ENCODE measurements at places on chromosomes 13 and 19. TPM values are rescaled to one million over a fixed set of nuclear protein-coding genes. Genes with fewer than 3 reads are reported as not detected.

GRCh38 chr13:28306325-28306724 is 168.0 kb downstream of the PAN3 start:
- DNase-seq: no peak

DNA sequence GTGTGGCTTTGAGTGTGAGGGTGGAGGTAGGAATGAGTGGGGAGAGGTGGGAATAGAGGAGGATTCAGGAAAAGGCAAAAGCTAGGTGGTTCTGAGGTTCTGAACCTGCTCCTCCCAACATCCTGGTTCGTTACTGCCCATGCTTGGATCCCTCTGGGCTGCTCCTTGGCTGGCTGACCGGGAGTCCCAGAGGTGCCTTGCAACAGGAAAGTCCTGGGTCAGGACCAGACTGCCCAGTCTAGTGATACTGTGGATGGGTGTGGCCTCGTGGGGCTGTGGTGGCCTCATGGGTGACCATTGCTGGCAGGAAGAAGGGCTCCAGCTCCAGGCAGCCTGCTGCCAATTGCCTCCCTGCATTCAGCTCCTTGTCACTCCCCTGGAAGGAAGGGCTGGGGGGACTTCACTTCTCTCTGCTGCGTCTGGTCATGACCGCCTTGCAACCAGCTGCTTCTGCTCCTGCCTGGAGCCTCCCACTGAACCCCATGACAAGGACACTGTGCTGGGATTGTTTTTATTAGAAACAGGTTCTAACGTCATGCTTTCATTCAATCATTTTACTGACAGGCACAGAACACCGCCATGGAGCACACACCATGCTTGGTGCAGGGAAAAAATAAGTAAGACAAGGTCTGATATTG is 61.5 kb upstream of the UBL3 start:
- DNase-seq: no peak

- DNase-seq: no peak
Observed at GRCh38 chr19:3632739-3633558, 6.4 kb upstream of the CACTIN start.

DNA sequence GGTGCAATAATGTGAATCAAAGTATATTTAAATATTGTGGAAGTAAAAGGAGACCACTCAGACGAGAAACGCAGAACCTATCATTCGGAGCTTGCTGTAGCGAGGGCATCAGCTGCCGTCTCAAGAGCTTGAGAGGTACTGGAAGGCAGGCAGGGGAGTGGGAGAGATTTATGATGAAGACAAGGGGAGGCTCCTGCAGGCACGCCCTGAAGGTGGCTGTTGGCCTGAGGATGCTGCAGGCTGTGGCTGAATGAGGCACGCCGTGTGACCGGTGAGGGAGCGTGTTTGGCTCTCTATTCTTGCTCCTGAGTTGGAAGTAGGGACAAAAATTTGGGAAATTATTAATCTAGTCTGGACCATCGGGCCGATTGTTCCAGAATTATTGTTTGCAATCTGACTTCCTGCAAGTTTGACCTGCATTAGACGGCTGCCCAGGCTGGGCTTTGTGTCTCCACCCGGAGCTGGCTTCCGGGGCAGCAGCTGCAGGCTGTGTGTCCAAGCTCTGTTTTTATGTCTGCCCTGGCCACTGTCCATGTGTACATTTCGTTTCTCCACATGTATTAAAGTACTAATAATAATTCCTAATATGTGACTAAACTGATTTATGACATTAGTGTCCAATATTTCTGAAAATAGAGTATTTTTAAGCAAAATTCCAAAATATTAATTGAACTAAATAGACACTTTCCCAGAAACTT is 91.1 kb upstream of the ANKRD10 start:
- DNase-seq: no peak

- no peak for DNase-seq
Observed at GRCh38 chr13:114260814-114261213, 20.6 kb upstream of the UPF3A start.

DNA sequence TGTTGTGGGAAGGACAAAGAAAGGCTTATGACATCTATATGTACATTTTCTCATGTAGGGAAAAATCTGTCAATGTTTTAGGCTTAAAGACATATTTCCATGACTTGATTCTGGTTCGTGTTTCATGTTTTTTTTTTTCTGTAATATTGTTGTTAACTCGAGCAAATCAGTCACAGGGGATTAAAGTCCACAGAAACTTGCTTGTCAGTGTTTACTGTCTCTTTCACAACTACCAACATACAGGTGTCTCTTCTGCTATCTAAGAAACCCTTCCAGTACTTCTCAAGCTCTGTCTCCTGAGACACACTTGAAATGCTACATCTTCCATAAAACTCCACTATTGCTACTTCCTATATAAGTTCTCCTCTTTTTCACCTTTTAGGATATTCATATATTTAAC is 130.9 kb upstream of the SLITRK6 start:
- DNase-seq: no peak

DNA sequence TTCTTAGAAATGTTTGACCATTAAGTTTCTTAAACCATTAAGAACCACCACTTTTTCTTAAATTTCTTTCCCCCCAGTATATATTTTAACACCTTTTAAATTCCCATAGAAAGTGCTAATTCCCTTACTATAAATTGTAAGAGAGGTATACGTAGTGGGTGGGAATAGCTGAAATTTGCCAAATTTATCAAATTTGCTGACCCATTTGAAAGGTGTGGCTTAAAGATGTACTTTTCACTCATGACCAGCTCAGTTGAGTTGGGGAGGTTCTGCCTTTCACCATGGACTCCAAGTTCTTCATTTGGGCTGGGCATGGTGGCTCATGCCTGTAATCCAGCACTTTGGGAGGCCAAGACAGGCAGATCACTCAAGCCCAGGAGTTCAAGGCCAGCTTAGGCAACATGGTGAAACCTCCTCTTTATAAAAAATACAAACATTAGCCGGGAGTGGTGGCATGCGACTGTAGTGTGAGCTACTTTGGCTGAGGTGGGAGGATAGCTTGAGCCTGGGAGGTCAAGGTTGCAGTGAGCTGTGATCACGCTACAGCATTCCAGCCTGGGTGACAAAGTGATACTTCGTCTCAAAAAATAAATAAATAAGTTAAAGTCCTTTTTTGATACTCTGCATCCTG is 133.2 kb downstream of the MRPL57 start:
- no peak for DNase-seq

- DNase-seq: no peak
Observed at GRCh38 chr13:30581582-30581981, 36.1 kb upstream of the USPL1 start.

- no peak for DNase-seq
Observed at GRCh38 chr13:98842070-98842469, 89.6 kb upstream of the SLC15A1 start.

GRCh38 chr13:46106839-46107371 is 2.1 kb upstream of the CPB2 start:
- DNase-seq: no peak

DNA sequence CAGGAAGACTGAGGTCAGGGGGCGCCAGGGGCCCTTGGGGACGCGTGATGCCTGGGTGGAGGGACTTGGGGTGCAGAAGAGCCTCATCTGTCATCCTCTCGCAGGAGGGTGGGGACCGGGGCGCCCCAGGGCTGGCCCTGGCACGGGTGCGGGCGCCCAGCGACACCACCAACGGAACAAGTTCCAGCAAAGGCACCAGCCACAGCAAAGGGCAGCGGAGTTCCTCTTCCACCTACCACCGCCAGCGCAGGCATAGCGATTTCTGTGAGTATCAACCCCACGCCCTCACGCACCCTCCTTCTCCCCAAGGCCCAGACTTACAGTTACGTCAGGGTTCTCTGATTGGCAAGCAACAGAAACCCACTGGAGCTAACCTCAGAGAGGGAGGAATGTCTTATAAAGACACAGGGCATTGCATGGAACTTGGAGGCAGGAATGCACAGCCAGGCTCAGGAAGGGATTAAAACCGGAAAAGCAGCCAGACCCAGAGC is 29.4 kb downstream of the MARK4 start:
- DNase-seq: no peak

DNA sequence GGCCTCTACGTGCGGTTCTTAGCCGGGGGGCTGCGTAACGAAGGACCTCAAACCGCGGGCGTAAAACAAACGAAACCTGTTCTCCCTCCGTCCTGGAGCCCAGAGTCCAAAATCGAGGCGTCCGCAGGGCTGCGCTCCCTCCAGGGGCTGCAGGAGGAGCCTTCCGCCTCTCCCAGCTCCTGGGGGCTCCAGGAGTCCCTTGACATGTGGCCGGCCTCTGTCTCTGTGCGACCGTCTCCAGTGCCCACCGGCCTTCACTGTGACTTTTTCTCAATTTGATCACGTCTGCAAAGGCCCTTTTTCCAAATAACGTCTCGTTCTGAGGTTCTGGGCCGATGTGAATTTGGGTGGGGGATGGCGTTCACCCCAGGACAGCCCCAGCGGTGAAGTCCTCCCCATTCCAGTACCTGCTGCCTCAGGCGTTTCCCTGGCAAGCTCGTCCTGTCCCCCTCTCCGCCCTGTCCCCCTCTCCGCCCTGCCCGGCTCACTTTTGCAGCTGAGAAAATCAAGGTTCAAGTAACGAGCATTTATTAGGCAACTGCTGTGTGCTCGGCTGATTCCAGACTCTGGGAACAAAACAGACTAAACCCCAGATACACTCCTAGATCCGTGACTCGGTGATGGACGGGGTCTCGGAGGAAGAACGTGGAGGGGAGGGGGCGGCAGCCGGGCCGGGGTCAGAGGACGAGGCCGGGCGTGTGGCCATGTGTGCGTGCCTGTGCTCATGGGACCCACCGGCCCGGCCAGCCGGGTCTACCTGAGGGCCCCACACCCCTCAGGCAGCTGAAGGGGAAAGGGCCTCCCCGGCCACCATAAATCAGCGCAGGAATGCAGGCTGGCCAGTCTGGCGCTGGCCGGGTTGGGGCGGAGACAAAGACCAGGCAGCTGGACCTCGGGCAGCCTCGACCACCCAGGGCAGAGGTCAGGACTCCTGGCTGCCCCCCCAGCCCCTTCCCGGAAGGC is 28.1 kb upstream of the WDR18 start:
- no peak for DNase-seq

DNA sequence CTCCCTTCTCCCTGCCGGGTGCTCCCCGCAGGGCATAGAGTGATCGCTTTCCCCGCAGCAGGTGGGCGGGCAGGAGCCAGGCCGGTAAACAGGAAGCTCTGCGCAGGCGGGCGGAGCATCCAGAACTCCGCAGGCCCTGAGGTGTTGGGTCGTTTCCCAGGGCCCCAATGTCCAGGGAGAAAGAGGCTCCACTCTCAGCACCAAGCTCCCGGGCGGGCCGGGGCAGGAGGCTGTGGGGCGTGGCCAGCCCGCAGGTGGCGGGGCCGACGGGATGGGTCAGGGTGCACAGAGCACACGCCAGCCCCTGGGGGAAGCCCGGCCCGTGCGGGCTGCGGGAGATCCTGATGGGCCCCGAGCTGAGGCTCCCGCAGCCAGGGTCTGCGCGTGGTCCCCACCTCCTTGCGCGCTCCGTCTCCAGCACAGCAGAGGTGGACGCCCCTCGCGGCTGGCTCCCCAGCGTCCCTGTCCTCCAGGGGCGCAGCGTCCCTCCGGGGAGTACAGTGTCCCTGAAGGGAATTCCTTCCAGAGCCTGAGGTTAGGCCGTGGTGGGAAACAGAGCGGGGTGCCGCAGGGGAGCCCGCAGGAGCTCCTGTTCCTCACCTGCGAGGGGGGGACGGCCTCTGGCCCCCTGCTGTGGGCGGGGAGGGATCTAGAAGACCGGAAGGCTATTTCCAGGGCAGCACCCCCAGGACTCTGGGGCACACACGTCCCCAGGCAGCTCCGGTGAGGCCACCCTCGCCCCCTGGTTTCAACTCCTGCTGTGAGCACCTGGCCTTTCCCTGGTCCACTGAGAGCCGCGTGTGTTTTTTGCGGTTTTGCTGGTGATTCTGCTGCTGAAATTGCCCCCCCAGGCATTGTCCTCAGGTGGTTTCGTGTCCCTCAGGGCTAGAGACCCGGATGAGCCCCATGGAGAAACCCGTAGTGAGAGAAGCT is 12.2 kb downstream of the PIP5K1C start:
- no peak for DNase-seq

MBD3L2B gene
- polyA plus RNA-seq: not detected

CYP4F2 gene
- not detected for polyA plus RNA-seq

MATK gene
- polyA plus RNA-seq: 1.2 TPM

N4BP2L1 gene
- polyA plus RNA-seq: 23.9 TPM

SYCN gene
- polyA plus RNA-seq: not detected

IGFL2 gene
- not detected for polyA plus RNA-seq

ZNF576 gene
- 10.9 TPM for polyA plus RNA-seq

DCLK1 gene
- polyA plus RNA-seq: 7.0 TPM
